Activated CD4-positive, alpha-beta T cell treated with anti-CD3 and anti-CD28 coated beads for 4 hours (primary cell): ENCODE measurements at places on chromosomes 13 and 19.

DNA sequence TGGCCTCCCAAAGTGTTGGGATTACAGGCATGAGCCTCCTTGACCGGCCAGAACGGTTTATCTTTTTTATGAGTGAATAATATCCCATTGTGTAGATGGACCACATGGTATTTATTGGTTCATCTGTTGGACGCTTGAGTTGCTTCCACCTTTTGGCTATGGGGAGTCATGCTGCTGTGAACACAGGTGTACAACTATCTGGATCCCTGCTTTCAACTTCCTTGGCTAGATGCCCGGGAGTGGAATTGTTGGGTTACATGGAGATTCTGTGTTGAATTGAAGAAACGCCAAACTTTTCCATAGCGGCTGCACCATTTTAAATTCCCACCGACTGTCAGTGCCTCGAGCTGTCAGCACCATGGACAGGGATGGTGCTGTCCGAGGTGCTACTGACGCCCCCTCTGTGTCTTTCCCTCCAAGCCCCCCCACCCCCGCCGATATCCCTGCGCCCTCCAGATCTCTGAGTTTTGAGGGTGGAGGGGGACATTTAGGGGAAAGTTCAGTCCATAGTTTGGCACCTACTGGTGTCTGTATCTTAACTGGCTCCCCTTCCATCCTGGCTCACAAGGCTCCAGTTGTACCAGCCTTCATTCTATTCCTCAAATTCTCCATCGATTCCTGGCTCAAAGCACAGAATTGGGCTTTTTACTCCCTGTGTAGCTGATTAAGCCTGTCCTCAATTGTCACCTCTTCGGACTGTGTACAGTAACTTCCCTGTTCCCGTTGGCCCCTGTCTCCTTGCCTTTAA lies 27.3 kb downstream of the PNPLA6 start:
- no peak for DNase-seq

DNA sequence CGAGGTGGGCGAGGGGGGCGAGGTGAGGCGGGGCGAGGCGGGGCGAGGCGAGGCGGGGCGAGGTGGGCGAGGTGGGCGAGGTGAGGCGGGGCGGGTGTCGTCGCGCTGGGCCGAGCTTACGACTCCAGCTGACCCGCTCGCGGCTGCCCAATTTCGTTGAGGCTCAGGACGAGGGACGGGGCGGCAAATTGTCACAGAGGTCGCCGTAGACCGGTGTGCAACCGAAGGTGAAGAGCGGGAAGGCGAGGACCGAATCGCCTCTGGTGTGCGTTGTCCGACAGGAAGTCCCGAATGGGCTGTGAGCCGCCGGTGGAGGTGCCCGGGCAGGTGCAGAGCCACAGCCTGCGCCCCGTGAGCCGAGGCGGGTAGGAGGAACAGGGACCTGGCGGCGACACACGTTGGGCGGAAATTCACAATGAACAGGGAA lies at the start of gene LACC1:
Gene LACC1, plus strand, starts transcription at position 150 of the 427 bp plus-strand sequence. CDS start 1,082 bp downstream, outside the sequence.
- no peak for DNase-seq

DNA sequence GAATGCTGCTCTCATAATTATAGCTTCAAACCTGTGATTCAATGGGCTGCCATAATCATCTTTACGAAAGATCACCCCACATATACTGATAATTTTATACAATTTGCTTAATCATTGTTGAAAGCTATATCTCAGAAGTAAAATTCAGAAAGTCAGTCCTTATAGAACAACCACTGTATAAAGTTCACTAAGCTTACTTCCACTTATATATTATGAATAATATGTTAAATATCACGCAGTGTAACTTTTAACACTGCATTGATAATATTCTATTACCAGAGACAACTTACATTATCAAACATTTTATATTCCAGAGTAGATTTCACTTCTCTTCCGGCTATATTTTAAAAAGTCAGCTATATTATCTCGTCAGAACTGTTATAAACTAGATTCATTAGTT lies 550.1 kb upstream of the PCDH20 start:
- DNase-seq = no peak

DNA sequence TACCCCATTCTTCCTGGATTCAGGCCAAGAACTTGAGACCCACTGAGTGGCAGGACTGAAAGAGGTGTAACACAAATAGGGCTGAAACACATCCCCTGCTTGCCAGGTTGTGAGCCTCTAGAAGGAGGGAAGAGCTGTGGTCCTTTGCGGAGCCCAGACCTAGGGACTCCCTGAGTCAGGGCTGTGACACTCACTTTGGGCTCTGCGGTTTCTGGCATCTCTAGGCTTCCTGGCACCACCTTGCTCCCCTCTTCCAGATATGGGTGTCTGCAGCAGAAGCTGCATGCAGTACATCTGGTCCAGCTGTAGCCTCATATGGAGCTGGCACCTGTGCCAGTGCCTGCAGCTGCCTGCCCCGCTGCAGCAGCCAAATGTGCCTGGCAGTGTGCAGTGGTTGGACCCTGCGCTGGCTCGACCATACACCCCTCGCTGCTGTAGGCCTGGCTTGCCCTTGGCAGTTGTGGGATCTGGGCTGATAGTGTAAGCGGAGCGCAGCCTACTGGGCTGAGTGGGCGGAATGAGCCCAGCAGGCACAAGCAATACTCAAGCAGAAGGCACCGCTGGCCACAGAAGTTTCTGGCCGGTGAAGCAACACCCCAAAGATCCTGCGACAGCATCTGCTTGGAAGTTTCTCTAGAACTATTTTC lies 290.4 kb downstream of the SLITRK6 start:
- no peak for DNase-seq

- peak; percentile 51 for DNase-seq
Observed at GRCh38 chr19:41774515-41774980, 19.2 kb downstream of the CEACAM6 start.

DNA sequence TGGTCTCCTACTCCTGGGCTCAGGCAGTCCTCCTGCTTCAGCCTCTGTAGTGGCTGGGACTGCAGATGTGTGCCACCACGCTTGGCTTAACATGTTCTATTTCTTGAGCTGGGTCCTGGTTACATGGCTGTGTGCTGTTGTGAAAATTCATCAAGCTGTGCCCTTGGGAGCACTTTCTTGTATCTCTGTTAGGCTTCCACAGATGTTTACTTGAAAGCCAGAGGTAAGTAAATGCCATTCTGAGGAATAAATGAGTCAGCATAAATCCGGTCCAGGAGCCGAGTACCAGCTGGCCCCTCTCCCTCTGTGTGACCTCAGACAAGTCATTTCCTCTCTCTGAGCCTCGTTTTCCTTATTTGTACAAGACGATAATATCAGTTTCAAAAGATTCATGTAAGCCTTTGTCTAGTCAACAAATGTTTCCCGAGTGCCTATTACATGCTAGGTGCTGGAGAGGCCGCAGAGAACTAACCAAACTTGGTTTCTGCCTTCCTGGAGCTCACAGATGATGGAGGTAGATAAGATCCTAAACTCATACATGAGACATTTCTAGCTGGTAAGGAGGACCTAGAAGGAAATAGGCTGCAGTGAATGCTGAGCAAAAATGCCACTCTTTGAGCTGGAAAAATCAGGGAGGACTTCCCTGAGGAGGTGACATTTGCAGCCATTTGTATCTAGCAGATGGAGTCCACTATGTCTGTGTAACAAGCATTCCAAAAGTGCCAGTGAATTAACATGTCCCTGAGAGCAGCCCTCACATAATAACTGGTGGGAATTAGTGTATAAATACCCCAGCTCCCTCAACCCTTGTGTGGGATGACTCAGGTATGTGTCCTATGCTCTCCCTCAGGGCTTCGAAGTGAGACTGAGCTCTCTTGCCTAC lies 2.7 kb upstream of the RASAL3 start:
- DNase-seq = peak; percentile 64

GRCh38 chr19:4709440-4710280 lies 14.0 kb downstream of the DPP9 start:
- no peak for DNase-seq

- DNase-seq = no peak
Observed at GRCh38 chr13:29771247-29771646, 79.2 kb downstream of the UBL3 start.

GRCh38 chr19:37251308-37252229 lies 33.6 kb downstream of the ZNF383 start:
- DNase-seq = no peak

DNA sequence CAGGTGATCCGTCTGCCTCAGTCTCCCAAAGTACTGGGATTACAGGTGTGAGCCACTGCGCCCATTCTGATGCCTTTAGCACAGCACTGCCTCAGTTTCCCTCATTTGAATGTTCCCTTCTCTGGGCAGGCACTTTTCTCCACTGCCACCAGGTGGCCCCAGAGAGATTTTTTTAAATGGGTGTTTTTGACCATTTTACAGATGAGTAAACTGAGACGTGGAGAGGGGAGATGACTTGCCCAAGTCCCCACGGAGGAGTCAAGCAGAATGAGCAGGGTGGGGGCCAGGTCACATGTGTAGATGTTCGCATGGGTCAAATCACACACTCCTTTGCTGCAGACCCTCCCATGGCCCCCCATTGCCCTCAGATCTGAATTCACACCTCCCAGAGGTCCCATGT lies 3.2 kb upstream of the PDE4C start:
- no peak for DNase-seq

GRCh38 chr19:20558571-20558970 lies 7.0 kb downstream of the ZNF737 start:
- no peak for DNase-seq

DNA sequence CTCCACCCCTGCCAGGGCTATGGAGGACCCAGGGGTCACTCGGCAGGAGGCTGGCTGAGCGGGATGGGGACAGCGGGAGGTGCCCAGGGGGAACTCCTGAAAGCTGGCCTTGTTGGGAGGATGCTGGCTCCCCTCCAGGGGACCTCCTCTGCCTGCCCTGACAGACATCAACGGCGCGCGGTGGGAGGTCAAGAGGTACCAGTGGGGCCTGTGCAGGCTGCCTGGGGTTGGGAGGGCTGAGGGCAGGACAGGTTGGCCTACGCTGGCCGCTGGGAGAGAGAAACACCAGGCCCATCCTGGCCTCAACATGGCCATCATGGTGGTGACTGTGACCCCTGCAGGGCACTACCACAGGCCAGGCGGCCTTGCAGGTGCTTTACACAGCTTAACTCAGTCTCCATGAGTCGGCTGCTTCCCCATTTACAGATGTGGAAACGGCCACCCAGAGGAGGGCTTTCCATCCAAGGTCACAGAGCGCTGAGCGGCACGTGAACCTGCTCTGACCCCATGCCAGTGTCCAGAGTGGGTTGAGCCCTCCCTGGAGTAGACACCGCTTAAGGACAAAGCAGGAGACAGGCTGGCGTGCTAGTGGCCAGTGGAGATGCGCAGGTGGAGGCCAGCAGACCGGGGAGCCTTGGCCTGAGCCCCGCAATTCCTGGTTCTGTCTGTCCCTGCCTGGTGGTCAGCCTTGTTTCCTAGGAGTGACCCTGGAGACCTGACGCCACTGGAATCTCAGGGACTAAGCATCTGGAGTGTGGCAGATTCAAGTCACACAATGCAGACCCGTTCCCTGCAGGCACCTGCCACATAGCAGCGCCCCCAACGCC lies 27.6 kb downstream of the CEBPG start:
- DNase-seq = no peak

GRCh38 chr19:9792206-9793070 lies 23.9 kb upstream of the ZNF846 start:
- peak; percentile 98 for DNase-seq

GRCh38 chr13:39918620-39919236 lies 263.3 kb downstream of the COG6 start:
- no peak for DNase-seq

DNA sequence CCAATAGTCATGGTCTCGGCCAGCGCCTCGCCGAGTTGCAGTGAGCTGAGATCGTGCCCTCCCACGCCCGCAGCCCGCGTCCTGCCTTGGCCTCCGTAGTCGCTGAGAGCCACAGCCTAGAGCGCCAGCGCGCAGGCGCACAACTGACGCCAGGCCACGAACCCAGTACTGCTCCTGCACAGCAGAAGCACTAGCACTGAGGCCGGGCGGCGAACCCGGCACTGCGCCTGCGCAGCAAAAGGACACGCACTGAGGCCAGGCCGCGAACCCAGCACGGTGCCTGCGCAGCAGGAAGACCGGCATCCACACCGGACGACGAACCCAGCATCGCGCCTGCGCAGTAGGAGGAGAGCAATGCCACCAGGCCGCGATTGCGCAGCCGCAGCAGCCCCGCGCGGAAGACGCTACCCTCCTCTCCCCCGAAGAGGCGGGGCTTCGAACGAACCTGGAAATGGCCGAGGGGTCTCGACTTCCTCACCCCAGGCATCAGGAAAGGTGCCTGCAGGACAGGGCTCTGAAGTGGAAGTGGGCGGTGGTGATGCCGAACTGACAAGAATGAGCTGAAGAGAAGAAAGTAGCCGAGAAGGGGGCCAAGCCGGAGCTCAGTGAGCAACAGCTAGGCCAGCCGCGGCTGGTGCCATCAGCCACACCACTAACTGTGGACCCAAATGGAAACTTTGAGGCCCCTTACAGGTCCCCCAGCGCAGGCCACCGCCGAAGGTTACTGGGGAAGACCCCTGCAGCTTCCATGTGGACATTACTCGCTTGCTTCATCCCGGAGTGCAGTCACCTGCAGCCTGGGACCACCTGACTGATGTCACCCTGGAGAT lies 7.5 kb downstream of the F10 start:
- no peak for DNase-seq

DNA sequence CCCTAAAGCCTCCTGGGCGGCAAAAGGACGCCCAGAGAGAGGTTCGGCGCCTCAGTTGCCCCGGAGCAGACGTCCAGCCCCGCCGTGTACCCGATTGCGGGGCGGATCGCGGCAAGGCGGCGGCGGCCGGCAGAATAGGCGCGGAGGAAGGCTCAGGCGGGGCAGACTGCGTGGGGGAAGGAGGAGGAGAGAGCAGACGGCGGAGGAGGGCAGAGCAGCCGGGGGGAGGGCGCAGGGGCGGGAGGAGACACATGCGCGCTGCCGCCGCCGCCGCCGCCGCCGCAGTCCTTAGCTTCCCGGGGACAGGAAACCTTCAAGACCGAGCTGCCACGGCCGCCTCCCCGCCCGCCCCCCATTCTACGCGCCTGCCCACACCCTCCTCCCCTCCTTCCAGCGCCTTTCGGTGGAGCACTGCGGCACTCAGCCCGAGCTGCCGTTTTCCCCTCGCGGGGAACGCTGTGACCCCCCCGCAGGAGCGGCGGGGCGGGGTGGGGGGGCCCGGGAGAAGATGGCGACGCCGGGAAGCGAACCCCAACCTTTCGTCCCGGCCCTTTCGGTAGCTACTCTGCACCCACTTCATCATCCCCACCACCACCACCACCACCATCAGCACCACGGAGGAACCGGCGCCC lies at the start of gene LRCH1:
Gene LRCH1, plus strand, starts transcription at position 282 of the 632 bp plus-strand sequence. Its CDS starts 227 bp downstream, at position 509.
- peak; percentile 88 for DNase-seq

- DNase-seq = no peak
Observed at GRCh38 chr13:32988608-32989289, 27.5 kb upstream of the KL start.

- DNase-seq = no peak
Observed at GRCh38 chr13:30450066-30450465, 15.7 kb downstream of the HMGB1 start.

DNA sequence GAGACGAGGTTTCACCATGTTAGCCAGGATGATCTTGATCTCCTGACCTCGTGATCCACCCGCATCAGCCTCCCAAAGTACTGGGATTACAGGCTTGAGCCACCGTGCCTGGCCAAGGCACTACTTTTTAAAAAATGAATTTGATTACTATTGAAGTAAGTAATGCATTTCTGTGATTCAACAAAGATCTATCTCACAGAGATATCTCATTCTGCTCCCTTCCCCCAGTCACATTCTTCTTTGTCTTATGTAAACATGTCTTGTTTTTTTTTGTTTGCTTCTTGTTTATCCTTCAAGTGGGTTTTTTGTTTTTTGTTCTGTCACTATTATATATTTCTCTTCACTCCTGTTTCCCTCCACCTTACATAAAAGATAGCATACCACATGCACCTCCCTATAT lies 6.6 kb downstream of the ZNF146 start:
- no peak for DNase-seq
